ENCODE measurements at places on chromosomes 7 and 10.

DNA sequence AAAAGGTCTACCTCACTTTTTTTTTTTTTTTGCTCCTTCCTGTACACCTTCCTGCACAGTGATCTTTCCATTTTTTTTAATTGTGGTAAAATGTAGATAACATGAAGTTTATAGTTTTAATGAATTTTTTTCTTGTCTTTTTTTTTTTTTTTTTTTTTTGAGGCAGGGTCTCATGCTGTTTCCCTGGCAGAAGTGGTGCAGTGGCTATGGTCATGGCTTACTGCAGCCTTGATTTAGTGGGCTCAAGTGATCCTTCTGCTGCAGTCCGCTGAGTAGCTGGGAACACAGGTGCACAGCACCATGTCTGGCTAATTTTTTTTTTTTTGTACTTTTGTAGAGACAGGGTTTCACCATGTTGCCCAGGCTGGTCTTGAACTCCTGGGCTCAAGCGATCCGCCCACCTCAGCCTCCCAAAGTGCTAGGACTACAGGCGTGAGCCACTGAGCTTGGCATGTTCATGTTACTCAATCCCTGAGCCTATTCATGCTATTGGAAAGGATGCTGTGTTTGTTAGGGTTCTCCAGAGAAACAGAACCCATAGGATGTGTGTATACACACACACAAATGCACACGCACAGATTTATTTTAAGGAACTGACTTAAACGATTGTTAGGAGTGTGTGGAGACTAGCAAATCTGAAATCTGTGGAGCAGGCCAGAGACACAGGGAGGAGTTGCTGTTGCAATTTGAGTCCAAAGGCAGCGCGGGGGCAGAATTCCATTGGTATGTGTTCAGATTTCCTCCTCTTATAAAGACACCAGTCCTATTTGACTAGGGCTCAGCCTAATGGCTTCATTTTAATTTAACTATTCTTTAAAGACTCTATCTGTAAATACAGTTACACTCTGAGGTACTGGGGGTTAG is 29.1 kb downstream of the GALNT11 start:
- no peak for DNase-seq

GRCh38 chr10:89306434-89307268 is 4.8 kb downstream of the IFIT2 start:
- DNase-seq, result no peak

DNA sequence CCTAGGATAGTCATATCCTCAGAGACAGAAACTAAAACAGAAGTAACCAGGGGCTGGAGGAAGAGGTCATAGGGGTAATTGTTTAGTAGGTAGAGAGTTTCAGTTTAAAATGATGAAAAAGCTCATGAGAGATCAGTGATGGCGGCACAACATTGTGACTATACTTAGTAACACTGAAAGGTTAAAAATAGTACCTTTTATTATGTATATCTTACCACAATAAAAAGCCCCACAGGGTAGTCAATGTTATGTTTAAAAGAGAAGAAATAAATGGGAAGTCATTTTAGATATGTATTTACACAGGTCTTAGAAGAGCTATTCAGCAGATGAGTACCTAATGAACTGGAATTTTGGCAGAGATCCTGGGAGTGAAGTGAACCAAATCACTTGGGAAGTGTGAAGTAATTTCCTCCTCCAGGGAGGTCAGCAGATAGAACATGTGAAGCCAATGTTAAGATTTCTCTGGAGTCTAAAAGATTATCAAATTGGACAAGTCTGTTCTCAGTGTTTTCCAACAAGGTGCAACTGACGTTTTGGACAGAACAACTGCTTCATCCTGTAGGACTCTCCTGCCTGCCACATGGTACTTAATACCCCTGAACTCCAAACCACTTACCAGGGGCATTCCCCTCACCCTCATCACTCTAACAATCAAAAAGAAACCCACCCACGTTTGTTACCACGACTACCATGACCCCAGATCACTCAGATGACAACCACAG is 6.4 kb downstream of the CDCA7L start:
- no peak for DNase-seq

DNA sequence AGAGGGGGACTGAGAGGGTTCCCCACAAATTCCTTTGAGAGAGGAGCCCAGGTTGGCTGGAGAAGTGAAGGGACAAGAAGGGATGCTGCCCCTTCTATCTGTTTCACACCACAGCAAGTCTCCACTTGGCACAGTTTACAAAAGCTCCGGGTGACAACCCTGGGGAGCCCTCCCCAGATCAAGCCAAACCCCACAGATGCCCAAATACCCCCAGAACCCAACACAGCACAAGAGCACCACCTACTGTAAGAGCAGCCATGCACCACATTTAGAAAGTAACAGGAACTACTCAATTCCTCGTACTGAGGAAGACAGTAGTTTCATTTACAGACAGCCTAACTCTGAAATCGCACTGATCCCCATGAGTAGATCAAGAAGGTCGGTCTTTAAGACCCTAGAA is 67.8 kb upstream of the ATP6V0A4 start:
- no peak for DNase-seq

DNA sequence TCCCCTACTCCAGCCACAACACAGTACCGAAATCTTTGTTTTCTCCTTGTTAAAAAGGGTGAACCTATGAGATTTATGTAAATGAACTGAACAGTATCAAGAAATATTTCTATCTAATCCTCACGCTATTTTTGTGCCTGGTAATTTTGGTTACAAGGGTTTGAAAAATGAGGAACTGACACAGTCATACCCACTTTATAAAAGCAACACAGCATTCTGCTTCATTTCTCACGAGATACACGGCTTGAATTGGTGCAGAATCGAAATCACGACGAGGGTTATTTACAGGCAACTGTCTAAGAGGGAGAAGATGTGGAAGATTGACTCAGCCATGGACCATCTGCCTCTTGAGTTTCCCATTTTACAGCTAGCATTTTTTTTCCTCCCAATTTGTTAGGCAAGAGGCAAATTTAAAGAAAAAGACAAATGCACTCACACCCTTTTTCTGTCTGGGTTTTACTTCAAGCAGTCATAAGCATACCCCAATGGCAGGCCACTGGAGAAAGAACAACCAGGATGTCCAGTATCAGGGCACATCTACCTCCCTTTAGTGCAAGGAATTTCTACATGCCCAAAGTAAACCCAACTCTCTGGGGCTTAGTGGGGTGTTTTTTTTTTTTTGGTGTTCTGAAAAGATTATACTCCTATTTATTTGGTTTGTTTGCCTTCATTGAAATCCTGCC is 108.1 kb downstream of the ITGB8 start:
- DNase-seq, result no peak

All from T-helper 1 cell (primary cell).